HAP-1 (cell line): ENCODE measurements at places on chromosomes 11 and 22.
A peak's percentile ranks its signal among the peaks of the same experiment; 100 is the strongest.

- no peak for DNase-seq
Measured at GRCh38 chr11:74055938-74056337, 47.1 kb upstream of the UCP3 start.

DNA sequence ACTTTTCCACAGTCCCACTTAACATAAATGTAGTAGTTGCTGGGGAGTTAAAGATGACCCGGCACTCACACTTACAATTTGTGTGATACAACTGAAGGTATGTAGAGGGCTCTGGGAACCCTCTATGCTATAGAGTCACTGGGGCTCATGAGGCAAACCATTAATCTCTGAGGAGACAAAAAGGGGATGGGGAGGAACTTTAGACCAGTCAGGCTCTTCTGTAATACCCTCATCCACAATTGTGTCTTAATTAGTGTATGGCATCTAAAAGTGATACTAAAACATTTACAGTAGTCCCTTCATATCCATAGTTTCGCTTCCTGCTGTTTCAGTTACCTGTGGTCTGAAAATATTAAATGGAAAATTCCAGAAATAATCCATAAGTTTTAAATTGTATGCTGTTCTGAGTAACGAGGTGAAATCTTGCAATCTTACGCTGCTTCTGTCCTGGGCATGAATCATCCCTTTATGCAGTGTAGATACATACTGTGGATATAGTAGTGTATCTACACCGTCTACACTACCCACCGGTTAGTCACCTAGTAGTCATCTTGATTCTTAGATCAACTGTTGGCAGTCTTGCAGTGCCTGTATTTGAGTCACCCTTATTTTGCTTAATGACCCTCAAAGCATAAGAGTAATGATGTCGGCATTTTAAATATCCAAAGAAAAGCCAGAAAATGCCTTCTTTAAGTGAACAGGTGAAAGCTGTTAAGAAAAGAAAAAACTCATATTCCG, 12.2 kb downstream of the CBL start:
- no peak for DNase-seq

DNA sequence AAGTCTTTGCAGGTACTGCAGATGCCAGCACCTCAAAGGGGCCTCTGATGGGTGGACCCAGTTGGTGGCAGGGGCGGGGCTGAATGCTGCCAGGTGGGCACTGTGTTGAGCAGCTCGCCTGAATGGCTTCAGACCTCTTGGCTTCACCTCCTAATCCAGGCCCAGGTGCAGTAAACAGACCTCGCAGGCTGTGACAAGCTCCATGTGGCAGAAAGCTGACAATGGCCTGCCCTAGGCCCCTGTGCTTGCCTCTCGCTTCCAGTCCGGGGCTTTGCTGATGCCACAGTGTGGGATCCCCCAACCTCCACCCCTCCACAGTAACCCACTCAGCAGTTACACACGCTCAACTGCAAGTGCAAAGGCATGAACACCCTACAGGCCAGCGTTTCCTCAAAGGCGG, 9.4 kb downstream of the IGLL1 start:
- no peak for DNase-seq

DNA sequence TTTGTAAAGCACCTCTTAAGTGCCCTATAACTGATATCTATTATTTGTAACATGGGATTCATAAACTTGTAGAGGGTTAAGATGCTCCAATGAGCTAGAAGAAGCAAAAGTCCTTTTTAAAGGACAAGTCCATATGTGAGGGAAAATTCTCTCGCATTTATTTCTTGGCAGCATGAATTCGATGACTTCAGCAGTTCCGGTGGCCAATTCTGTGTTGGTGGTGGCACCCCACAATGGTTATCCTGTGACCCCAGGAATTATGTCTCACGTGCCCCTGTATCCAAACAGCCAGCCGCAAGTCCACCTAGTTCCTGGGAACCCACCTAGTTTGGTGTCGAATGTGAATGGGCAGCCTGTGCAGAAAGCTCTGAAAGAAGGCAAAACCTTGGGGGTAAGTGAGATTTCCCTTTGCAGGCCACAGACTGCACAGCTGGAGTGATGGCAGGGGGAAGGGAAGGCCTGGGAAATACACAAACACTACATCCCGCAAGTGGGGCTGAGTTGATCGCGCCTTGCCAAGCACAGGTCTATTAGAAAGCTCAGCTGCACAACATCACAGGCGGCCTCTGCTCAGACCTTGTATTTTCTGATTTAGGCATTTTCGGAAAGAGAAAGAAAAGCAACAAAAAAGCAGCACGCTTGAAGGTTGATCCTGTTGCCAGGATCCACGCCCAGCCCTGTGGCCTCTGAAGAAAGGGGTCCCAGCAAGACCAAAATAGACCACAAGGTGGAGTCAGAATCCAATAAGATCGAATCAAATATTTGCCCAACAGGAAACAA, 1.5 kb downstream of the MS4A8 start:
- peak; percentile 60 for DNase-seq

DNA sequence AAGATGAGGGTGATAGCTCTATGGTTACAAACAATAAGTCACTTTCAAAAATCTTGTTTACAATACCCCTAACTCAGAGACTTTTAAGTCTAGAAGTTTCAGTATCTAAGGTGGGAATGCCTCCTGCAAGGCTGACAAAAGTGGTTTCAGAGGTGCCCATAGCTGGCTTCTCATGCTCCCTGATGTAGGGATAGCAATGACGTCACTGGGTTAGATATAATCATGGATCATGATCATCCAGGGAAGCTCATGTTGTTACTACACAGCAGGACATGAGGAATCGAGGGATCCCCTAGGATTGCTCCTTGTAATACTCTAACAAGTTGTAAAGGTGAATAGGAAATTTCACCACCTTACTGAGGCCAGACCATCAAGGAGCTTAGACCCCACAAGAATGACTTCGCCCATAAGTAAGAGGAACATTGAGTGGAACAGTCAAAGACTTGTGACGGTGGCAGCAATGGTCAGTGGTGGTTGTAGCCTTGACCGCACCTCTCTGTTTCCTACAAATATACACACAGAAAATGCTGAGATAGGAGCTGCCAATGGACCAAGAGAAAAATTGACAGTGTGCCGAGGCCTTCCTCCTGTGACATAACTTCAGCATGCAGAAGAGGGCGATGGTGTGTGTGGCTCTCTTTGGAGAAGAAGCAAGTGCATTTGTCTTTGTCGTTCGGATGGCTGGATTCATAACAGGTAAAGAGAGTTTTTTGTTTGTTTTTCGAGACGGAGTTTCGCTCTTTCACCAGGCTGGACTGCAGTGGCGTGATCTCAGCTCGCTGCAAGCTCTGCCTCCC, 15.6 kb downstream of the APOL4 start:
- no peak for DNase-seq

DNA sequence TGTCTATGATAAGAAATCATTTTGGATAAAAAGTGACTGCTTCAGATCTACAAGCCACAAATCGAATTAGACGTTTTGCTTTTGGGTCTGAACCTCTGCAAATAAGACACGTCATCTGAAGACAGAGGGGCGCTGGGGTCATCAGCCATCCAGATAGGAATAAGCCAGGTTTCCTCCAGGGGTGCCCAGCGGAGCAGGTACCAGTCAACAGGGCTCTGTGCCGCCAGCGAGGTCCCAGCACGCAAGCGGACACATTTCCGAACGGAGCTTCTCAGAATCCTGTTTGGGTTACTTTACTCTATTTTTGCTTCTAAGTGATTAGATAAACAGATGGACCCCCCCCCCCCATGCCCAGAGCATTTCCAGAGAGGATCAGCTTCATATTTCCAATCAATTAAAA, 873.8 kb downstream of the BRD1 start:
- no peak for DNase-seq
